MM.1S (cell line): ENCODE measurements at places on chromosomes 11 and 22.

GRCh38 chr11:9123595-9124304, 32.4 kb upstream of the SCUBE2 start:
- no peak for DNase-seq

- DNase-seq = no peak
Observed at GRCh38 chr11:123362941-123363340, 67.1 kb upstream of the GRAMD1B start.

DNA sequence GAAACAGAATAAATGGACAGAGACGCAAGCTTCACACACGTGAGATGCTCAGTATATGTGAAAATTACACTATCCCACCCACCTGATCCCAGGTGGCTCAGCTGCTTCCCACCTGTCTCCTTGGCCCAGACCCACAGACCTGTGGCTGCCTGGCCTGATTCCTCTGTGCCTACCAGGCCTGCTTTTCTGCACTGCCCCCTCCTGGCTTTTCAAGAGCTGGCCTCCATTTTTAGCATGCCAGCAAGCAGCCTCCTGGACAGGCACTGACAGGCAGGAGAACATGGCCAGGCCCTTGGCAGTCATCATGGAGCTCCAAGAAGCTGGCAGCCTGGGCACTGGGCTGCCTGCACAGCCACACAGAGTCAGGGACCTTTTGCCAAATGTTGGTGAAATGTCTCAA, 79.5 kb upstream of the HMGXB4 start:
- no peak for DNase-seq

- DNase-seq = no peak
Observed at GRCh38 chr22:43319661-43320486, 23.3 kb downstream of the SCUBE1 start.

- no peak for DNase-seq
Observed at GRCh38 chr11:115653926-115654325, 149.7 kb upstream of the CADM1 start.

GRCh38 chr11:47691979-47692378, 23.2 kb downstream of the AGBL2 start:
- no peak for DNase-seq

GRCh38 chr11:103877221-103877620, 159.2 kb upstream of the DDI1 start:
- DNase-seq = no peak

GRCh38 chr22:28146401-28147314, 227.6 kb upstream of the PITPNB start:
- peak; percentile 63 for DNase-seq

DNA sequence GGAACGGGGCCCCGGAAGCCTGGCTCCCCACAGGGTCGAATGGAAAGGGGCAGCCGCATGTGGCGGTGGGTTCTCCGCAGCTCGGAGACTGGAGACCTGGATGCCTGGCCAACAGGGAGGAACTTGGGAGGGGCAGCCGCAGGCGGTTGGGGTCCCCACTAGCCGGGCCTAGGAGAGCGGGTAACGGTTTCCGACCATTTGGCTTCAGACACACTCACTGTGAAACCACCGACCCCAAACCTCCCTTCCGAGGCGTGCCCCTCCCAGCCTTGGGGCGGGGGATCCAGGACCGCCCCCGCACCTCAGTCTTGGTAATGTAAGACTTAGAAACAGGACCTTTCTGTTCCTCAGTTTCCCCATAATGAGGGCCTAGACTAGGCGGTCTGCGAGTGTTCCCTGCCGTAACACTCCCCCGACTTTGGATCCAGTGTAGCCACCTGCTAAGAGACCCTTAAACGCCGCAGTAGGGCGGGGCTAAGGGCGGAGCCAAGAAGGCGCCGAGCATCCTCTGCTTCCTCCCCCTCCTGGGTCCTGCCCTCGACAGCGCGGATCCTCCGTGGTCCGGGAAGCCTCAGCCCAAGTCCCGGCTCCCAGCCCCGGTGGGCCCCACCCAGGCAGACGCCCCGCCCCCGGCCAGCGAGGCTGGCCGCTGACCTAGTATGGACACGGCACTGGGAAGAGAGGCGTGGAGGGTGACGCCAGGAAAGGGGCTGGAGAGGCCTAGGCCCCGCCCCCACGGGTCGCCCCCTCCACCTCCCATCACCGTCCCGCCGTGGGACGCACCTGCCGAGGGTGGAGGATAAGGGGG, 1.8 kb upstream of the RASGRP2 start:
- DNase-seq = no peak

GRCh38 chr22:36726007-36726380, 22.4 kb upstream of the CACNG2 start:
- no peak for DNase-seq

DNA sequence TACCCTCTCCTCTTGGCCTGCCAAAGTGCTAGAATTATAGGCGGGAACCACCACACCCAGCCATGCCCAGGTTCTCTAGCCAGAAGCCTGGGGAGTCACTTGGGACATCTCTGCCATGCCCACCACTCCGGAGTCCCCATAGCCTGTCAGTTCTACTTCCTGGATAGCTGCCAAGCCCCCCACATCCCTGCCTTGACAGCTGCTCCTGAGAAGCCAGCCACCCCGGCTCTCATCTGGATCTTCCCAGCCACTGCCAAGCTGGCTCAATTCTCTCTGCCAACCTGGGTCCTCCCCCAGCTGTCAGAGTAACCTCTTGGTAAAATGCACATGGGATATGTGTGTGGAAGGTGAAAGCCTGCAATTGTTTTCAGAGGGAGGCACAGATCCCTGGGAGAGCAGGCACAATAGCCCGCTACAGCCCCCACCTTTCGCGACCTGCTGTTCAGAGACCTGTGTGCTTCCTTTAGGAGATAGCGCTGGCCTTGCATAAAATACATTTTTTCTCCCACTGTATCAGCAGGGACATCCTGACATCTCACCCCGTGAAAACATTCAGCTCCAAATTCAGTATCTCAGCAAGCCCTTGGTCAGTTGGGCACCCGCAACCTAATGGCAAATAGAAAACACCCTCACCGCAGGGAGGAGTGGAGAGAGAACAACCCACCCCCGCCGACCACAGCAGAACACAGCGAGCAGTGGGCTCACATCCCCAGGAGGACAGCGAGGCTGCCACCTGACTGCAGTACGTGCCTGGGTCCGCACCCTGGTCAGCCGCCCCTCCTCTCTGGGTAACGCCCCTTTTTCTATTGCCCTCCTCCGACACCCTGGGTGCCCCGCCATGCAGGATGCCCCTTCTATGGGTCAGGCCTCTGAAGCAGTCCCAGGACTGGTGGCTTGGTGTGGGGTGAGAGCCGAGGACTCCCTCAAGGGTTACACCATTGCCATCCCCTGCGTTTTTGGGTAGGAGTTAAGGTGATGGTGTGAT, 1342.2 kb downstream of the BRD1 start:
- DNase-seq = no peak

GRCh38 chr22:31896472-31896871, 47.9 kb upstream of the YWHAH start:
- DNase-seq = no peak

DNA sequence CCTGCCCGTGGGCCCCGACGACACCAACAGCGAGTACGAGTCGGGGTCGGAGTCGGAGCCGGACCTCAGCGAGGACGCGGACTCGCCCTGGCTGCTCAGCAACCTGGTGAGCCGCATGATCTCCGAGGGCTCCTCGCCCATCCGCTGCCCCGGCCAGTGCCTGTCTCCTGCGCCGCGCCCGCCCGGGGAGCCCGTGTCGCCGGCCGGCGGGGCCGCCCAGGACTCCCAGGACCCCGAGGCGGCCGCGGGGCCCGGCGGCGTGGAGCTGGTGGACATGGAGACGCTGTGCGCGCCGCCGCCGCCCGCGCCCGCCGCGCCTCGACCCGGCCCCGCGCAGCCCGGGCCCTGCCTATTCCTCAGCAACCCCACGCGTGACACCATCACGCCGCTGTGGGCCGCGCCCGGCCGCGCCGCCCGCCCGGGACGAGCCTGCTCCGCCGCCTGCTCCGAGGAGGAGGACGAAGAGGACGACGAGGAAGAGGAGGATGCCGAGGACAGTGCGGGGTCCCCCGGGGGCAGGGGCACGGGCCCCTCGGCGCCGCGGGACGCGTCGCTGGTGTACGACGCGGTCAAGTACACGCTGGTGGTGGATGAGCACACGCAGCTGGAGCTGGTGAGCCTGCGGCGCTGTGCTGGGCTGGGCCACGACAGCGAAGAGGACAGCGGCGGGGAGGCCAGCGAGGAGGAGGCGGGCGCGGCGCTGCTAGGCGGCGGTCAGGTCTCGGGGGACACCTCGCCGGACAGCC, 3.8 kb downstream of the MAPK8IP2 start:
- DNase-seq = no peak

DNA sequence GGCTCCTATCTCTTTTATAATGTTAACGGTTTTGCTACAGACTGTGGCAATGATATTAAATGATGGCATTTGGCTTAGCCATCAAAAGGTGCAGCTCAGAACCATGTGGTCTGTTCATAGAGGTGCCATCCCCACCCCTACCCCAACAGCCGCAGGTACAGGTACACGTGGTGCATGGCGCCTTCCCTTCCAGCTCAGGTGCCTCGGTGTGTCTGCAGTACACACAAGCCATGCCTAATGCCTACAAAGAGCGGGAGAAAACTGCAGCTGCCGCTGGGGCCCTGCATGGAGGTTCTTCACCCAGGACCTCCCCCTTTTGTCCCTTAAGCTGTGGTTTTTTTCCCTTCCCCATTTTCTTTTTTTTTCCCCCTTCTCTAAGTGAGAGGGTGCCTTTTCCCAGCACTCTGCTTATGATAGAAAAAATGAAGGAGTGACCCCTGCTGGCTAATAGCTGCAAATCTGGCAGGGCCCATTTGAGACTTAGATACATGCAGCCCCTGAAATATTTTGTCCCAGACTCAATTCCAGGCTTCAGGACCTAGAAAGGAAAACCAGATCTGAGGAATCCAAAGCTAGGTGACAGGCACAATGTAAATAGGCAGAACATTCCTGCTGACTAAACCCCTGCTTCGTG, 6.5 kb downstream of the OR52M1 start:
- no peak for DNase-seq

DNA sequence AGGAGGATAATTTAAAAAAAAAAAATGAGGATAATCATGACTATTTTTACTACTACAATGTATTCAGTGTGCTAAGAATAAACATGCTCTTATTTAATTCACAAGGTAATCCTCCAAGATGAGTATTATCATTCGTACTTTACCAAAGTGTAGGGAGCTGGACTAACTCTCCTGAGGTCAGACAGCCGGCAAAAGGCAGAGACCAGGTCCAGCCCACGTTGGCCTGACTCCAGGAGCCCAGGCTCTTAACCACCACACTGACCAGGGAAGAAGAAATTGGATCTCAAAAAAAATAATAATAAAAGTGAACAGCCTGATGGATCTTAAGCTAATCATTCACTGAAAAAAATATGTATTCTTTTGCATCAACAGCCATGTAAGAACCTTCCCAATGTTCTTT, 25.2 kb downstream of the PLAAT3 start:
- DNase-seq = no peak

DNA sequence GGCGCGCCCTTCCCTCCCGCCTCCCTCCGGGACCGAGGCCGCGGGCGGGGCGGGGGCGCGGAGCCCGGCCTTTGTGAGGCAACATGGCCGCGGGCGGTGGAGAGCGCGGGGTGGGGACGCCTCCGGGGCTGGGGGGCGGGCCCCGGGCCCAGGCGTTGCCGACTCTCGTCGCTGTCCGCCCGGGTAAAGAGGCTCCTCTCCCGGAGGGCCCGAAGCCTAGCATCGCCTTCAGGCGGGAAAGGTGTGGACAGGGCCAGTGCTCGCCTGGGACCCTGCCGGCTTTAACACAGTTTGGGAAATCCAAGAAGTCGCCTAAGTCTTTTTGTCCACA, 369 bp downstream of the DGCR8 start:
- DNase-seq = peak; percentile 73

- no peak for DNase-seq
Observed at GRCh38 chr22:22386602-22387385, 121.7 kb downstream of the ZNF280B start.

DNA sequence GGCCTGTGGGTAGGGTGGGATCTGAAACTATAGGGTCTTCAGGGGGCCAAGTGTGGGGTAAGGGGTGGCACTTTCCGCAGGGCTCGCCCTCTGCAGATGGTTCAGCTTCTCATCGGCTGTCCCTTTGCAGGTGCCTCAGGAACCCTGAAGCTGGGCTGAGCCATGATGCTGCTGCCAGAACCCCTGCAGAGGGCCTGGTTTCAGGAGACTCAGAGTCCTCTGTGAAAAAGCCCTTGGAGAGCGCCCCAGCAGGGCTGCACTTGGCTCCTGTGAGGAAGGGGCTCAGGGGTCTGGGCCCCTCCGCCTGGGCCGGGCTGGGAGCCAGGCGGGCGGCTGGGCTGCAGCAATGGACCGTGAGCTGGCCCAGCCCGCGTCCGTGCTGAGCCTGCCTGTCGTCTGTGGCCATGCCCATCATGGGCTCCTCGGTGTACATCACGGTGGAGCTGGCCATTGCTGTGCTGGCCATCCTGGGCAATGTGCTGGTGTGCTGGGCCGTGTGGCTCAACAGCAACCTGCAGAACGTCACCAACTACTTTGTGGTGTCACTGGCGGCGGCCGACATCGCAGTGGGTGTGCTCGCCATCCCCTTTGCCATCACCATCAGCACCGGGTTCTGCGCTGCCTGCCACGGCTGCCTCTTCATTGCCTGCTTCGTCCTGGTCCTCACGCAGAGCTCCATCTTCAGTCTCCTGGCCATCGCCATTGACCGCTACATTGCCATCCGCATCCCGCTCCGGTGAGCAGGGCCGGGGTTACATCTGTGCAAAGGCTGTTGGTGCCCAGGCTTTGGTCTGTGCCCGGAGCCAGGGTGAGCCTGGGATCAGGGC, 5.8 kb downstream of the ADORA2A start:
- no peak for DNase-seq

DNA sequence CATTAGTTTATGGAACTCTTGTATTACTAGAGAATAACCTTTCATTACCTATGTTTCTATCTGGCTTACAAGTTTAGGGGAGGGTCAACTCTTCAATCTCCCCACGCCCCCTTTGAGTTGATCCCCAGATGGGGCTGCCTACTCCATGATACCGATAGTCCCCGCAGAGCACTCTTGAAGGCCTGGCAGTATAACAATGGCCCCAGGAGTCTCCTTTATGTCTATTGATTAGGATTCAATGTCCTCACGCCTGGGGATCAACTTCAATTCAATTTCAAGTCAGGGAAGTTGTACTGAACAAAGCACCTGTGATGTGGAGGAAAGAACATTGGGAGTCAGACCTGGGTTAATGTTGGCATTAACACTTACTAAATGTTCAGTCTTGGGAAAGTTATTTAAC, 520.2 kb downstream of the METTL15 start:
- DNase-seq = no peak

- no peak for DNase-seq
Observed at GRCh38 chr11:74842967-74843366, 94.3 kb downstream of the RNF169 start.

GRCh38 chr11:60977224-60977623, 5.7 kb downstream of the CD6 start:
- DNase-seq = no peak

DNA sequence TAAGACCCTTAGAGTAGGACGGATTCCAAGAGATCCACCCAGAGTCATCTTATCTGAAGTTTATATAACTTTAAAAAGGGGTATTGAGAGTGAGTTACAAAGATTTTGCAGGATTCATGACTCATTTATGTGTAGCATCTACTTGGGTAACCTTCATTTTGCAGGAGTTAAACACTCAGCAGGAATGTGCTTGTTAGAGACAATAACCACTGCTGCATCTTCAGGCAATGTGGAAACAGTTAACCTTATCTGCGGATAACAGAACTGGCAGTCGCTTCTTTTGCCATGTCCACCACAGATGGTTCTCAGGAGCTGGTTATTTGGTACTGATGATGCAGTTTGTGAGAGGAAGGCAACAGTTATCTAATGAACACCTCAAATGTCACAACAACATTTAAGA, 417.9 kb upstream of the DDI1 start:
- no peak for DNase-seq

- DNase-seq = no peak
Observed at GRCh38 chr11:106627694-106628093, 390.6 kb downstream of the GUCY1A2 start.
